ENCODE measurements at places on chromosomes 13 and 19. TPM values are rescaled to one million over a fixed set of nuclear protein-coding genes. Genes with fewer than 3 reads are reported as not detected.

GRCh38 chr19:17245535-17245984, at the start of gene NR2F6:
TSS of gene NR2F6 (minus strand) at chr19:17245919. CDS start at chr19:17245220, 699 bp downstream.
- no peak for DNase-seq

- no peak for DNase-seq
These were observed 19.5 kb upstream of the DCUN1D2 start for GRCh38 chr13:113509989-113510388.

The TARM1 gene
- polyA plus RNA-seq, result not detected

The ERICH6B gene
- not detected for polyA plus RNA-seq

The INAFM1 gene
- 3.0 TPM for polyA plus RNA-seq

The NPAS1 gene
- 0.18 TPM for polyA plus RNA-seq

All from endothelial cell of umbilical vein (primary cell).